ENCODE measurements at places on chromosomes 4 and X.

GRCh38 chr4:128288689-128289106, 1.1 kb upstream of the PGRMC2 start:
- peak; percentile 79 for DNase-seq

DNA sequence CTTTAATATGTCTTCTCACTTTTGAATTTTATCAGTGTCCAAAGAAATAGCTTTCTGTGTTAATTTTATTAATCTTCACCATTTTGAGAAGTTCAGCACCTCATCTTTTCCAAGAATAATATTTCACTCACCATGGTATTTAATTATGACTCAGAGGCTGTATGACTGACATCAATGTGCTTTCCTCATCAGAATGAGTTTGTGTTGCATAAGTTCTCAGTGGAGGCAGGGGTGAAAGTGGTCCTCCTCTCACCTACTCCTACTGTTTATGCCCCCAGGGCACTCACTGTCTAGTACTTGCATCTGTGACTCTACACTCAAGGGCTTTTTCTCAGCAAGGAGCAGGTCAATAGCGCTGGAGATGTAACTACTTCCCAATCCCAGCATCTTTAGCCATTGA, 905.3 kb upstream of the INTU start:
- peak; percentile 65 for DNase-seq

- DNase-seq = peak; percentile 94
Observed at GRCh38 chrX:148871422-148872160, 371.2 kb downstream of the AFF2 start.

GRCh38 chr4:165667969-165668368, 205.1 kb upstream of the TLL1 start:
- DNase-seq = no peak

DNA sequence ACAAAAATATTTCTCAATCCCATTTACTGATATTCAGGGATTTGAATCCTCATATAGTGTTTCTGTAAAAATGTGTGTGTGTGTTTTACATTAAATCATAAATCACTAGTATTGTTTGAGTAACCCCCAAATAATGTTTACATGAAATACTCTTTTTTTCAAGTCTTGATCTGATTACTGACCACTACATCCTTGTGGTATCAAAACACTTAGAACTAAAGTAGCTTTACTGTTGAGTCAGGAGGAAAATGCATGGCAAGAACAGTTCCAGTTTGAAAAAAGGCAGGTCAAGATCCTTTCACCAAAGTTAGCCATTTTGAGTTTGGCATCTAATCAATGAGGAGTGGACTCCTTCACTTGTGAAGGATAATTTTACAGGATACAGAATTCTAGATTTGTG, 3.6 kb upstream of the WDR19 start:
- no peak for DNase-seq

- DNase-seq = peak; percentile 2
Observed at GRCh38 chrX:133985164-133985966, at the start of gene GPC3. Gene GPC3, minus strand, starts transcription at chrX:133985594.

DNA sequence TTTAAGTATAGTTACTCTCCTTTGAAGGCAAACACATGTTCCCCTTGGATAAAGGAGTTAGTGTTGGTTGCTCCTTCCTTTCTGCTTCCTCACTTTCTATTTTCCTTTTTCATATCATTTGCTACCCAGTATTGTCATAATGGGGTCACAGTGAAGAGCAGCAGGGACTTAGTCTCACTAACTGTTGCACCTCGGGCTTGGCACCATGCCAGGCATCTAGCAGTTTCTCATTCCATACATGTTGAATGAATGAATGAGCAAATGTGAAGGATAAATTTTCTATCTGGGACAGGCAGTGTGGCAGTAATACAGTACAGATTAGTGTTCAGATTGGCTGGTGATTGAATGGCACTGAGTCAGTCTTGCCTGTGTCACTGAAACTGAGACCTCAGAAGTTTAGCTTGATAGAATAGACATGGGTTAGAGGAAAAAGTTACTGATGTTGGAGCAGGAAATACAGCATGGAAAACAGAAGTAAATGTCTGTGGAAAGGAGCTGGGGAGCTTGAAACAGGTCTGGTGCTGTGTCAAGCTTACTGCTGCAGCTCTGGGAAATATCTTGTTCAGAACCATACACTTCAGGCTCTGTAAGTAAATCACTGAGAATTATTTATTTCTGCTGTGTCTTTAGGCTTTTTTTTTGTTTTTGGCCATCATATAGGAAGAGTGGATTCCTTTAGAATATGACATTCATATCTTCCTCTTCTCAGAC, 55.8 kb upstream of the PITX2 start:
- no peak for DNase-seq

- DNase-seq = peak; percentile 91
Observed at GRCh38 chr4:74006009-74006476, 7.6 kb upstream of the CXCL5 start.

- no peak for DNase-seq
Observed at GRCh38 chr4:147815741-147816140, 83.9 kb downstream of the ARHGAP10 start.

GRCh38 chr4:120037411-120037810, 29.2 kb downstream of the MAD2L1 start:
- no peak for DNase-seq

GRCh38 chr4:40662962-40663604, 33.4 kb upstream of the RBM47 start:
- DNase-seq = peak; percentile 85

DNA sequence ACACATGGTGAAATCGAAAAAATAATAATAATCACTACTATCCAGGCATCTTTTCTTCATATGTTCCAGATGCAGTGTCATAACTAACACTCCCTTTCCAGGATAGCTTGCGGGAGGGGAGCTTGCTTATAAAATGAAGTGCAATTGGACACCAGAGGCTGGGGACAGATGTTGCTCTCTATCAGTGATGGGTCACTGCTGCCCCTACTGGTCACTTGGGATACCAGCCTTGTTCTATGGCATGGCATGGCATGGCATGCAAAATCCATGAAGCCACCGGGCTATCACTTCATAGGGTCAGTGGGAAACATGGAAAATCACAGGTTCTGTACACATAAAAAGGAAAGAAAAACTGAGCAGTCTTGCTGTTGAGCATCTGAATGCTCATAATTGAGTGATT, 168.1 kb downstream of the GLRA2 start:
- DNase-seq = peak; percentile 21

GRCh38 chrX:147570483-147570882, 341.2 kb upstream of the FMR1 start:
- no peak for DNase-seq

DNA sequence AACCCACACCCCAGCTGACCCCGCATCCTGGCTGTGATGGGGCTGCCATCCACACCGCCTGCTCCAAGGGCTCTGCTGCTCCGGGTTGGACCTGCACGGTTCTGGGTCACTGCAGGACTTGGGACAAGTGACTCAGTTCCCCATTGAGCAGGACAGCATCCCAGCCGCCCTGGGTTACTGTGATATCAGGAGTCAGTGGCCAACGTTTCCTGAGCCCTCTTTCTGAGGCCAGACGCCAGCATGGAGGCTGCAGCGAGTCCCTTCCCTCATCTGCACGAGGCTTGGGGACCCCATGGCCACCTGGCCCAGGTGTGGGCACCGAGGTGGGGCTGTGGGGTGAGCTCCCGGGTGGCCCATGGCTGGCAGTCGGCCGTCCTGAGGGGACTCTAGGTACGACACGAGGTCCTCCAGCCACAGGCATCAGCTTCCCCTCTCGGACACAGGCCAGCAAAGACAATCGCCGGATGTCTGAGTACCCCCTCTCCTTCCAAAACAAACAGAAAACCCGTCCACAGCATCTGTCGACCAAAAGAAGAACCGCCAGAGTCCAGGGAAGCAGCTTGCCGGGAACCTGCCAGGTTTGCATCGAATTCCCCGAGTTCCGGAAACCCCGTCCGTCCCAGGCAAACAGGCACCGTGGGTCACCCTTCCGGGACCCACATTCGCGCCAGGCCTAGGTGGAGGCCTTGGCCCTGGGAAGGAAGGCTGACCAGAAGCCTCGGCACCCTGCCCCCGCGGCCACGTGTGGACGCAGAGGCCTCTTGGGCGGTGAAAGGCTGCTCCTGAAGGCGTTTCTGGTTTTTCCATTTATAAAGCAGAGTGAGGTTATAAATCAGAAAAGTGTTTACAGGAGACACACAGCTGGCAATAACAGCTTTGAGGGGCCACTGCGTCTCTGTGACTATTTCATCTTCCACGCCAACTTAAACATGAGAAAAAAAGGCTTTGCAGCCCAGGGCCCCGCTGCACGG, 136.0 kb downstream of the FAM53A start:
- no peak for DNase-seq

DNA sequence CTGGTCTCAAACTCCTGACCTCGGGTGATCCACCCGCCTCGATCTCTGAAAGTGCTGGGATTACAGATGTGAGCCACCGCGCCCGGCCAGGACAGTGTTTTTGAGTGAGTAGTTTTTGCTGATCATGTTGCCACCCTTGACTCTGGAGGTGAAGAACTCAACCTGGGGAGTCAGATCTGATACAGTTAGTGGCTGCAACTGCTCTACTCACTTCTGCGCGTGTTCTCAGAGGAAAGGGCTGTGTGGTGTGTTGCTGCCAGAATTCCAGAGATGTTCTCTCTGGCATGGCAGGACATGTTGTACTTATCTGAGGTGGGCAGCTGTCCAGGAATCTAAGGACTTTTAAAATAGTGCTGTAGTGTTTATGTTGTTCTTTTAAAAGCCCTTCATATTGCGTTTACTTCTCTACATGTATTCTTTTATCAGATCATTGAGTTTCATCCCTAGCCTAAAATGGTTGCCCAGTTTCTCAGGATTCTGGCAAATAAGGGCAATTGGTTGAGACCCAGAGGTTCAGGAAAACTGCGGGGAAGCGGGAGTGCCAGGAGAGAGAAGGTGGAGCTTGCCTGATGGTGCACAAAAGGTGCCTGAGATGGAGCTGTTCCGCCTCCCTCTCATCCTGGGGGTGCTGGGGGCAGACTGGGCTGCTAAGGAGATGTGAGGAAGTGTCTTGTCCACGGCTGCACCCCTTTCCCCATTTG, 97.7 kb downstream of the ARHGAP10 start:
- peak; percentile 76 for DNase-seq

DNA sequence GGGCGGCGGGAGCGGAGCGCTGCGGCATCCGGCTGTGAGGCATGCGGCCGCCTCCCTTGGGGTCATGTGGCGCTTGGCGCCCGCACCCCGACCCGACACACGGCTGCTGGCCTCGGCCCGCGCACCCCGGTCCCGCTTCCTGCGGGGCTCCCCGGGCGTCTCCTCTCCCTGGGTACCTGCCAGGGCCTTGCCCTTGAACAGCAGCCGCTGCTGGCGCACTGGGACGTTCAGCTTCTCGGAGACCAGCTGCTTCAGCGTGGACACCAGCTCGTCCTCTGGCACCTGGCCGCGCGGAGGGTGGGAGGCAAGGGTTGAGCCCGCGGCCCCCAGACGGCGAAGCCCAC, 391 bp downstream of the UBL4A start:
- DNase-seq = peak; percentile 17

- DNase-seq = peak; percentile 63
Observed at GRCh38 chr4:111930659-111931058, 214.6 kb upstream of the FAM241A start.

GRCh38 chr4:163486321-163486720, 8.2 kb upstream of the TMA16 start:
- DNase-seq = no peak

- peak; percentile 31 for DNase-seq
Observed at GRCh38 chr4:73841243-73841925, 4.9 kb downstream of the CXCL6 start.

GRCh38 chrX:73683236-73683859, 120.4 kb downstream of the CHIC1 start:
- DNase-seq = no peak

DNA sequence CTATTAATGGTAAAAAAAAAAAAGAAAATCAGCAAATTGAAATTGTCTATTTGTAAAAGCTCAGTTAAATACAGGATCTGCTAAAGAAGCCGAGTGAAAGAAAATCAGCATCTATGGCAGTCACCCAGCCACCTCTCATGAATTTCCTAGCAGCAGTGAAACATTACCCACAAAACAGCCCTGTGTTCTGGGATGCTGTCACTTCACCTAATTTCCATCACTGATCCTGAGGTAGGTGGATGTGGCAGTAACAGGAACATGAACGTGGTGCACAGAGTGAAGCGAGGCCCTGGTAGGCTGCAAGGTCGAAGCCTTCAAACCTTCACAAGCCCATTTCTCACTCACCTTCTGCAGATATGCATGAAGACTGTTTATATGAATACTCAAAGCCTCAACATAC, 65.2 kb downstream of the RXFP1 start:
- no peak for DNase-seq

DNA sequence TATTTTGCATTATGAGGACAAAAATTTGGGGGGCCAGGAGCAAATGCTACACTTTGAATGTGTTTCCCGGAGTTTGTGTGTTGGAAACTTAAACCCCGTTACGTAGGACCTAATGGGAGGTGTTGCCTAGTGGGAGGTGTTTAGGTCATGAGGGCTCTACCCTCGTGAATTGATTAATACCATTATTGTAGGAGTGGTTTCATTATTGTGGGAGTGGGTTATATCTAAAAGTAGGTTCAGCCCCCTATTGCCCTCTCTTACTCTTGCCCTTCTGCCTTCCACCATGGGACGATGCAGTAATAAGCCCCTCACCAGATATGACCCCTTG, 15.5 kb downstream of the UBA6 start:
- no peak for DNase-seq

- peak; percentile 75 for DNase-seq
Observed at GRCh38 chr4:40199999-40200874, 3.4 kb downstream of the RHOH start.

DNA sequence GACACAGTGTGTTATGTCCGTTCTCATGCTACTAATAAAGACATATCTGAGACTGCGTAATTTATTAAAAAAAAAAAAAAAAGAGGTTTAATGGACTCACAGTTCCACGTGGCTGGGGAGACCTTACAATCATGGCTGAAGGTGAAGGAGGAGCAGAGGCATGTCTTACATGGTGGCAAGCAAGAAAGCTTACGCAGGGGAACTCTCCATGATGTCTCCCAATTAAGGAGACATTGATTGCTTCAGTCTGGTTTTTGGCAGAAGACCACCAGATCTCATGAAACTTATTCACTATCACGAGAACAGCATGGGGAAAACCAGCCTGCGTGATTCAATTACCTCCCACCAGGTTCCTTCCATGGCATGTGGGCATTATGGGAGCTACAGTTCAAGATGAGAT, 221.8 kb downstream of the ASMT start:
- no peak for DNase-seq

GRCh38 chr4:124111922-124112321, 600.6 kb downstream of the ANKRD50 start:
- DNase-seq = peak; percentile 52

DNA sequence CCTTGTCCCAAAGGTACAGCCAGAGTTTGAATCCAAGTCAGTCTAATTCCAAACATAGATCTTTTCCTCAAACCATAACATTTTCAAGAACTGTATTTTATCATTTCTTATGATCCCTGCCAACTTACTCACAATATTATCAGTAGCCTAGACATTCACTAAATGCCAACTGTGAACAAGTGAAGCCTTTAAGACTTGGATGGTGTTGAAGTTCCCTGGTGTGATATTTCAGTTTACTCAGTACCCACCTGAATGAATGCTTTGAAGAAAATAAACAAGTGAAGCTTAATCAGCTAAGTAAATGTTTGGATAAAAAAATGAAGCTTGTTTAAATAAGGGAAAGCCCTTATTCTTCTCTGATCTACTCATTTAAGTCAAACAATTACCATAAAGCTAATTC, 1028.3 kb downstream of the DMD start:
- DNase-seq = no peak

GRCh38 chr4:7811536-7812191, 128.0 kb downstream of the AFAP1 start:
- peak; percentile 11 for DNase-seq

GRCh38 chrX:34879886-34880285, 62.7 kb upstream of the FAM47B start:
- DNase-seq = no peak

GRCh38 chr4:186760576-186760975, 36.9 kb upstream of the FAT1 start:
- peak; percentile 76 for DNase-seq

Data from mammary epithelial cell (primary cell).